Breast epithelium (tissue), 4 donors: ENCODE measurements at places on chromosomes 1 and 21. TPM values are rescaled to one million over a fixed set of nuclear protein-coding genes. Genes with fewer than 3 reads are reported as not detected.

The TMEM201 gene
- total RNA-seq: 6.2 TPM

The RYR2 gene
- total RNA-seq: 0.59 TPM

DNA sequence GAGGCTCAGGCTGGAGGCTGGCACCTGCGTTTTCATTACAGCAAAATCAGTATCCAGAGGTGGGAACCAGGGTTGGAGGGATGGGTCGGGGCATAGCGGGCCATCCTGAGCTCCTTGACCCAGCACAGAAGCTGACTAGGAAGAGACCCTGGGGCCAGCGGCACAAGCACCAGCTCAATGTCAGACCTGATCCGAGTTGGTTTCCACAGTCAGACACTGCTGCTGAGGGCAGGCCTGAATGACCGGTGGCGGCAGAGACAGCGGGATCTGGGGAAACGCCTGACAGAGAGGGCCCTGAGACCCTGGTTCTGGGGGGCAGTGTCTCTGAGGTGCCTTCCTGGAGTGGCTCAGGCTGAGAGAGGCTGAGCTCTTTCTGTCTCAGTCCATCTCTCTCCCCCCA is 162.0 kb upstream of the C1orf174 start:
- DNase-seq: no peak

DNA sequence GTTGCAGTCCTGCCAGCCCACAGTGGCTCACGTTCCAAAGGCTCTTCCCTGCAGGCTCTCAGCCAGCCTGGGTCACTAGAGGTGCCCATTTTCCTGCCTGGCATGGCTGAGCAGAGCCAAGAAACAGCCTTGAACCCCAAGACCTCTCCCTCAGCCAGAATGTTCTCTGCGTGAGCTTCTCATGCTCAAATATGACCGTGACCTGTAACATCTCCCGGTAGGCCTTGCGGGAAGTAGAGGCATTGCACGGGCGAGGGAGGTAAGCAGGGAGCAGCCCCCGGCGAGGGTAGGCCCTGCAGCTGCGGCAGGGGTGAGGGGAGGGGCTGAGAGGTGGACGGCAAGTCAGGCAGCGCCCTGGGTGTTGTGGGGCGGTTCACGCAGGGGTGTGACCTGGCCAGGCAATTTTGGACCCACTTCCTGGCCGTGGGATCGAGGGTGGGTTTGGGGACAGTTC is 20.0 kb downstream of the RRP1 start:
- no peak for DNase-seq

DNA sequence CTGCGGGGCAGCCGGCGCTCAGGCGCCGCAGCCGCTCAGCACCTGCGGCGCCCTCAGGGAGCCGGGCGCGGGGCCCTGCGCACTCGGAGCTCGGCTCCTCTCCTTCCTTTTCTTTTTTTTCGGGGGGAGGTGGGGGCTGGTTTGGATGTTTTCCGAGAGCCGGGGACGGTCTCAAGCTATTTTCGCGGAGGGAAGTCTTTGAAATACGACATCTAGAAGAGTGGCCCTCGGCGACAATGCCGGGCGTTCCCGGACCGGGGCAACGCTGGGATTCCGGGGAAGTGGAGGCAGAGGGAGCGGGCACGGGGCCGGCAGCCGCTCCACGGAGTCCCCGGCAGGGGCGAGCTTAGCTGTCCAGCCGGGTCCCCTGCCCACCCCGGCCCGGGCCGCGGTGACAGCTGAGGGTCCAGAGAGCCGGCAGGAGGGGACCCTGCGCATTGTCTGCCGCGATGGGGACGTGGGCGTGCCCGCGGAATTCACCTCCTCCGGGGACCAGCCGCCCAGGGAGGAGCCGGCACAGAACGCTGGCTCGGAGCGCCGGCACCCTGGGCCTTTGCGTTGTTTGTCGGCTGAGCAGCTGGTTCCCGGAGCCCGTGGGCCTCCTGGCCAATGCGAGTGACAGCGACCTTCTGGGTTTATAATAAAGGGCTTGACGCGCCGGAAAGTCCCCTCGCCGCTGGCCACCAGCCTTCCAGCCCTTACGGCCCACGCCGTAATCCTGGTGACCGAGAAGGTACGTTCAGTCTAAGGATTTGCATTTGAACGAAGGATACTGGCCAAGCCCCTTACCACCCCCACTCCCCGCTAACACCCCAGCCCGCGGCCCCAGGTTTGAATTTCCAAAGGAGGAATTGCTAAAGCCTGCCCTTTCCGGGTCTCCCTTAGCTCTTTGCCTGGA is 582 bp downstream of the SLC37A1 start:
- DNase-seq: peak; percentile 40

DNA sequence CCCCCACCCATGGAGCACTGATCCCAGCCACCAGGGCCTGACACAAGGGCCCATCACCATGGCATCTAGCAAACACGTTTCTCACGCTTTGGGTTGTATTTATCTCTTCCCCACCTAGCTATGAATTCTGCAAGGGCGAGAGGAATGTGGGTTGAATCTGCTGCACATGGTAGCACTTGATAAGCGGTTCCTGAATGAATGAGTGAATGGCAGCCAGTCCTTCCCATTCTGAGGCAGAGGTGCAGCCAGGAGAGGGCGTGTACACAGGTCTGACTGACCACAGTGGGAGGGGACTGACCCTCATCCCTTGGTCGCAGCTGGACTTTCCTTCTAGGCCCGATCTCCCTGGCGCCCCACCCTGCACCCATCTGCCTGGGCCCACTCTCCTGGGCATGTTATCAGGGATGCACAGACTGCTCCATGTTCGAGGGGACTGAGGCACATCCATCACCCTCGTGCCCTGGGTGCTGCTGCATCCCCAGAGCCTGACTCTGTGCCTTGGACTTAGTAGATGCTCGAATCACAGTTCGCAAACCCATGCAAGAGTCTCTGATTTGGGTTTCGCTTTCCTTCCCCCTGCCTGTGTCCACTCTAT is 1.0 kb downstream of the RD3 start:
- DNase-seq: no peak

DNA sequence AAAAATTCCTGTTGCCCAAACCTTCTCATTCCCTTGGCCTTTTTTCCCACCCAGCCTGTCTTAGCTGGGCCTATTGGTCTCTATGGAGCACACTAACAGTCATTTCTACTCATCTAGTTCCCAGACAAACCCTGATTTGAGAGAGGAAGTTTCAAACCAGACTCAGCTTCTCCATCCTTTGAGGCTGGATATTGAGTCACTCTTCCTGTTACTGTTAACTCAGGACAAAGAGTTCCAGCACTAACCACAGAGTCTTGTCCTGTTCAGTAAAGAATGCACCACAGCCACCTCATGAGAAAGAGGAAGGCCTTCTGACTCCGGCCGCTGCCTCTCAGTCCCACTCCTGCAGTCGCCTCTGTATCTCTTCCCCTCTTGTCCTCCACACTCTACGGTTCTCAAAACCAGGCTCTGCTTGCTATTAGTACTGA is 137.8 kb downstream of the PTPRC start:
- DNase-seq: no peak

- DNase-seq: no peak
Measured at GRCh38 chr1:180527101-180527669, 24.8 kb upstream of the ACBD6 start.

DNA sequence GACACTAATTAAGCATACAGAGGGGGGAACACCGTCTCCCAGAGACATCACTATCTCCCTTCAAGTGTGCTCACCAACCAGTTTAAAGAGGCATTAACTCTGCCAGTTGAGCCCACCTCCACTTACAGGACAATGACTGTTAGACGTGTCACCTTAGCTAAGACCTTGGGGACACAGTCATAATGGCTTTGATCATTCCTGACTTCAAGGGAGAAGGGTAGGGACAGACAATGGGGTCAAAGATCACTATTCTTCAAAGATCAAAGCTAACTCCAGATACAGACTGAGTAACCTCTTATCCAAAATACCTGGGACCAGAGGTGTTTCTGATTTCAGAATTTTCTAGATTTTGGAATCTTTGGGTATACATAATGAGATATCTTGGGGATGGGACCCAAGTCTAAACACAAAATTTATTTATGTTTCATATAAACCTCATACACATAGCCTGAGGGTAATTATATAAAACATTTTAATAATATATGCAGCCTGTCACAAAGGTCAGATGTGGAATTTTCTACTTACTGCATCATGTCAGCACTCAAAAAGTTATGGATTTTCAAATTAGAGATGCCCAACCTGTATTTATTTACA is 246.1 kb downstream of the SLC45A1 start:
- no peak for DNase-seq

- DNase-seq: no peak
Measured at GRCh38 chr1:156598125-156598524, 3.2 kb downstream of the GPATCH4 start.

DNA sequence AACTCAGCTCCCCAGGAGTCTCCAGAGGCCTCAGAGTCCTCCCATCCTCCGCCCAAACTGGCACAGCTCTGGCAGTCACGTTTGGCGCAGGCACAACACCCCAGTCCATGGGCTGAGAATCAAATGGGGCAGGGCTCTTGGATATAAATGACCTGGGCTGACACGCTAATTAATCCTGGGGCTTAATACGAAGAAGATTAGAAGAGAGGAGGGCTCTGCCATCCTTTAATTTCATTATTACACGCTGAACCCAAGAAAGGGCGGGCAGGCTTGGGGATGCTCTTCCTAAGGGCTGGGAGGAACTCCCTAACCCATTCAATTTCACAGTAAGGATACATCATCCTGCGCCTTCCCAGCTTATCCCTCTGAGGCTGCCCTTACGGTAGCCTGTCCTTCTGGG is 2.4 kb downstream of the GRIK3 start:
- DNase-seq: no peak

GRCh38 chr1:51612447-51612961 is 4.4 kb upstream of the OSBPL9 start:
- no peak for DNase-seq
